Breast epithelium (tissue), 4 donors: ENCODE measurements at places on chromosomes 12 and 14.
A peak's percentile ranks its signal among the peaks of the same experiment; 100 is the strongest.

DNA sequence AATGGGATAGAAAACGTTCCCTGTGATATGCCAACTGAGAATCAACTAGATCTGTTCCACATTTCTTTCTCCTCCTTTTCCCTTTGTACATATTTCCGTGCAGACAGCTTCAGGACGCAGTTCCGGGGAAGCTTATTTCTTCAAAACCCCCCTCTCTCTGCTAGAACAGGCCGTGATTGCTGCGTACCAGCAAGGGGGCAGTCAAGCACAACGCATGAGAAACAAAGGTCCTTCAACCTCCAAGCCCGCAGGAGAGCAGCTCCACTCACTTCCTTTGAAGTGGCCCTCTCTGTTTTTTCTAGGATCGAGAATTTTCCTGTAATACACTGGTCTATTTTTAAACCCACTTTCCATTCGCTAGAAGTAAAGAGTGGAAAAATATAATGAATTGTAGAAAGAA lies 80.8 kb downstream of the ZNF664 start:
- H3K4me1 ChIP-seq, result no peaks in the 10 kb centered on the region
- DNase-seq, result no peak
- no peaks in the 10 kb centered on the region for H3K27me3 ChIP-seq

GRCh38 chr12:47223848-47224213 lies 144.1 kb upstream of the AMIGO2 start:
- H3K4me3 ChIP-seq, result no peak overlapping the region
- no peak for DNase-seq
- H3K4me1 ChIP-seq, result no peaks in the 10 kb centered on the region
- H3K27me3 ChIP-seq, result no peaks in the 10 kb centered on the region

- H3K36me3 ChIP-seq, result no peaks in the 10 kb centered on the region
- DNase-seq, result no peak
- no peaks in the 10 kb centered on the region for H3K4me1 ChIP-seq
- H3K27me3 ChIP-seq, result no peaks in the 10 kb centered on the region
- no peak overlapping the region for H3K27ac ChIP-seq
Measured at GRCh38 chr14:56002876-56003625, 115.2 kb upstream of the PELI2 start.

- no peak overlapping the region for H3K4me3 ChIP-seq
- no peak for DNase-seq
- no peaks in the 10 kb centered on the region for H3K4me1 ChIP-seq
Measured at GRCh38 chr14:84420221-84420620, 1109.7 kb upstream of the FLRT2 start.

GRCh38 chr14:69481815-69482568 lies 2.5 kb upstream of the PLEKHD1 start:
- no peak for DNase-seq
- no peak overlapping the region for H3K4me3 ChIP-seq
- peaks cover 6% of the 10 kb centered on the region for H3K27me3 ChIP-seq

DNA sequence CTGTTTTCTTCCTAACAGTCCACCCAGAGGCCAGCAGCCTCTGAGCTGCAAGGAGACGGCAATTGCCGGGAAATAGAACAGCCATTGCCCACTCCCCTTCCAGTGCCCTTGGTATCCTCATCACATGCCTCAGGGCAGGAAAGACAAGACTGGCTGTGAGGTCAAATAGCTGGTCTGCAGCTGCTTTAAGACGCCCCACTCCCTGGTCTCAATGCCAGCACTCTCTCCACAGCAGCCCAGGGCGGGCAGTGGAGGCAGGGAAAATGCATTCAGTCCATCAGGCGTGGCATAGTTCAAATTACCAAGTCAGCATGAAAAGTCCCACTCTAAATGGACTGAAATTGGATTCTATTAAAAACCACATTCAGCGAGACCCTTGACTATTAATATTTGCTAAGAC lies 35.6 kb downstream of the TTC9 start:
- no peaks in the 10 kb centered on the region for H3K4me1 ChIP-seq
- no peaks in the 10 kb centered on the region for H3K27me3 ChIP-seq
- no peak for DNase-seq
- H3K27ac ChIP-seq, result no peak overlapping the region
- H3K4me3 ChIP-seq, result no peak overlapping the region

GRCh38 chr14:97107760-97108159 lies 310.6 kb downstream of the VRK1 start:
- DNase-seq, result no peak
- H3K36me3 ChIP-seq, result no peaks in the 10 kb centered on the region
- peaks cover 5% of the 10 kb centered on the region for H3K27me3 ChIP-seq
- no peak overlapping the region for H3K27ac ChIP-seq
- no peaks in the 10 kb centered on the region for H3K4me1 ChIP-seq

DNA sequence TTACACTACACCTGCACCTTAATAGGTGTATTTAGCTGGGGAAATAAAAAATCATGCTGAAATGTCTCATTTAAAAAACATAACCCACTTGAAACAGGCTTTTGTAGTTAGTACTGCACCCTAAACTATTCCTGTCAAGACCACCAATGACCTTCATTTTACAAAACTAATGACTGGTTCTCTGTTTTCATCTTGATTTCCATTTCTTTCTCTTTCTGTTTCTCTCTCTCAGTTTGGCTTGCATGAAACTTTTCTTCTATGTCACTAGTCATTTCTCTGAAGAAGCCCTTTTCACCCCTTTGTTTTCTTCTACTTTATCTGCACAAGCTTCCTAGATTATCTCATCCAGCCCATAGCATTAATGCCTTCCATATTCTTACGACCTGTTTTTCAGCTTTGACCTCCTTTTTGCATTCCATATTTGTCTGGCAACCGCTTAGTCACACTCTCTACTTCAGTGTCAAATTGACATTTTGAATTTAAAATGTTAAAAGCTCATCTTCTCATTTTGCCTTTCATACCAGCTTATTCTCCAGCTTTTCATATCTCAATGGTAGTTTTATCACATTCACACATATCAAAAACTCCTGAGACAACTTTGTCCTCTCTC lies 32.7 kb upstream of the KLRF1 start:
- no peak for DNase-seq
- no peaks in the 10 kb centered on the region for H3K4me1 ChIP-seq
- H3K27ac ChIP-seq, result no peak overlapping the region
- no peaks in the 10 kb centered on the region for H3K27me3 ChIP-seq

- DNase-seq, result no peak
- H3K27me3 ChIP-seq, result no peaks in the 10 kb centered on the region
- no peaks in the 10 kb centered on the region for H3K36me3 ChIP-seq
- no peak overlapping the region for H3K27ac ChIP-seq
- H3K4me1 ChIP-seq, result no peaks in the 10 kb centered on the region
- H3K4me3 ChIP-seq, result no peak overlapping the region
Measured at GRCh38 chr12:109764776-109765445, 51.3 kb downstream of the FAM222A start.

GRCh38 chr14:38384741-38385140 lies 128.8 kb upstream of the CLEC14A start:
- H3K4me1 ChIP-seq, result no peaks in the 10 kb centered on the region
- H3K27me3 ChIP-seq, result no peaks in the 10 kb centered on the region
- H3K4me3 ChIP-seq, result no peak overlapping the region
- H3K36me3 ChIP-seq, result no peaks in the 10 kb centered on the region

DNA sequence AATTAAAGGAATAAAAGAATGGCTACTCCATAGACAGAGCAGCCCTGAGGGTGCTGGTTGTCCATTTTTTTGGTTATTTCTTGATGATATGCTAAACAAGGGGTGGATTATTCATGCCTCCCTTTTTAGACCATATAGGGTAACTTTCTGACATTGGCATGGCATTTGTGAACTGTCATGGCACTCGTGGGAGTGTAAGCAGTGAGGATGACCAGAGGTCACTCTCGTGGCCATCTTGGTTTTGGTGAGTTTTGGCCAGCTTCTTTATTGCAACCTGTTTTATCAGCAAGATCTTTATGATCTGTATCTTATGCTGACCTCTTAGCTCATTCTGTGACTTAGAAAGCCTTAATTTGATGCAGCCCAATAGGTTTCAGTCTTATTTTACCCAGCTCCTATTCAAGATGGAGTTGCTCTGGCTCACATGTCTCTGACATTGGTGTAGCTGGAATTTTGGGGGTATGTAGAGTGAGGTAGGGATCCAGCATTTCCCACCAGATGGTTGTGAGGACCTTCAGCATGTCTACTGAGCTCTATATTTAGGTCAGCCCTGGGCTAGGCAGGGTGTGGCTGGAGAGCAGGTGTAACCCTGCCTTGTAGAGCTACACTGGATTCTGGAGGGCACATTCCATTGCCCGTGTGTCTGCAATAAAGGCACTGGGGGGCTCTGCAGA lies 103.5 kb upstream of the SLC38A2 start:
- no peaks in the 10 kb centered on the region for H3K4me1 ChIP-seq
- H3K4me3 ChIP-seq, result no peak overlapping the region
- no peak overlapping the region for H3K27ac ChIP-seq
- H3K27me3 ChIP-seq, result no peaks in the 10 kb centered on the region

DNA sequence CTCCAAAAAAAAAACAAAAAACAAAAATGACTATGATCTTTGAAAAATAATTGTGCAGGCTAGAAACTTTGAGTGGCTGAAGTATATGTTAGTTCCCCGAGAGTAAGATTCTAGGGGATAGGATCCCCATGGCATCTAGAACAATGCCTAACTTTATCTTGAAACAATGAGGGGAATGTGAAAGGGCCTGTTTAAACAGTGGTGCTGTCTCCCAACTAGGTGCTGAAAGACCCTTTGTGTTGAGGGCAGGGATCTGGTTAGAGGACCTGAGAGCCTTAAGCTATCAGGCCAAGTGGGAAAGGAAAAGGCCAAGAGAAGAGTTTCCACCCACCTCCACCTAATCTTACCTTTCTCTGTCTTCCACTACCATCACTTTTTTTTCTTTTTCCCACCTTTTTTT lies 6.8 kb upstream of the YLPM1 start:
- no peaks in the 10 kb centered on the region for H3K27me3 ChIP-seq
- H3K4me3 ChIP-seq, result no peak overlapping the region
- no peaks in the 10 kb centered on the region for H3K36me3 ChIP-seq
- no peaks in the 10 kb centered on the region for H3K4me1 ChIP-seq

DNA sequence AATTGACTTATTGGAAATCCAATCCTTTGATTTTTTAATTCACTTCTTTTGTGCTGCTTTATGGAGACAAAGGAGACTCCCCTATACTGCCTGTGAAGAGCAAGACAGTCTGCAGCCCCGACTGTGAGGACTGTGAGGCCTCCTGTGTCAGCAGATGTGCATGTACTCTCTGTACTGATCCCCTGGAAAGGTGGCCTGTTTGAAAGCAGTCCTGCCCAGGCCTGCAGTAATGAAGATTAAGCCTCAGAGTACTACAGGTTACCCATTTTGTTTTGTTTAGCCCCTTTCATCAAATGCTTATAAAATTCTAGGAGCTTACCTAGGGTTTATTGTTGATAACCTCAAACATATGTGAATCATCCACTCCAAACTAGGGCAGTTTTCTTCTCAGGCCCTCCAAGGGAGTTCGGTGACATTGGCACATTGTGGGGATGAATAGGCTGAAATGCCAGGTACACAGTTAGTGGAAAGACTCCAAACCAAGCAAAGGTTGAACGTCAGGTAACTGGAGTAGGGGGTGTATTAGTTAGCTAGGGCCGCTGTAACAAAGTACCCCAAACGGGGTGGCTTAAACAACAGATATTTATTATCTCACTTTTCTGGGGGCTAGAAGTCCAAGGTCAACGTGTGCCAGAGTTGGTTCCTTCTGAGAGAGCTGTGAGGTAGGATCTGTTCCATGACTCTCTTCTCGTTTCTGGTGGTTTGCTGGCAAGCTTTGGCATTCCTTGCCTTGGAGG lies 208.7 kb upstream of the BCL2L14 start:
- DNase-seq, result no peak
- no peaks in the 10 kb centered on the region for H3K27me3 ChIP-seq
- no peak overlapping the region for H3K4me3 ChIP-seq
- H3K36me3 ChIP-seq, result no peaks in the 10 kb centered on the region
- H3K27ac ChIP-seq, result peak overlapping the region; percentile 93

DNA sequence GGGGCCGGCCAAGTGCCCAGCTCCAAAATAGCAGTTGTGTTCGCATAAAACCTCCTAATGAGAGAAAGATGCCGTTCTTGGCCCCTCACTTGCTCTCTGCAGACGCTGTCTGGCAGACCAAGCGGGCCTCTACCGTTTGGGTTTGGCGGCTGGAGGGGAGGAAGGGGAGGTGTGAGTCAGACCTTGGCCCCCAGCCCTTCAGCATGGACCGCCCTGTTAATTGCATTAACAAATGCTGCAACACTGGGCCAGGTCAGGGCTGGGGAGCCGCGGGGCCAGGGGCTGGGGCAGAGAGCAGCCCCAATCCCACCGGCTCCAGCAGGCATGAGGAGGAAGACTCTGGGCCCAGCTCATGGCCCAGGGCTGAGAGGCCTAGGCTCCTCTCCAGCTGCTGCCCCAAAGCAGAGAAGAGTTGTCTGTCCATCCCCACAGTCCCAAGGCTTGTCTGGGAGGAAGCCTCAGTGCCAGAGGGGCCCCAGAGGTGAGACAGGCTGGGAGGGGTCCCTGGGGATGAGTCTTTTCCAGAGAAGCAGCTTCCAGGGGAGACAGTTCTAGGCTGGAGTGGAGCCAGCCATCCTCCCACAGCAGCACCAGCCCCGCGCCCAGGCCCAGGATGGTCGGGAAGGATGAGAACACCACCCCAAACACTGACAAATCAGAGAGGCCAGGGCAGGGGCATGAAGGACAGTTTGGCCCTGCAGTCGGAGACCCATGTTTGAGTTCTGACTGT lies 16.9 kb downstream of the LTBP2 start:
- no peak overlapping the region for H3K4me3 ChIP-seq
- no peaks in the 10 kb centered on the region for H3K36me3 ChIP-seq
- H3K27me3 ChIP-seq, result no peaks in the 10 kb centered on the region
- H3K27ac ChIP-seq, result peak overlapping the region; percentile 67
- no peaks in the 10 kb centered on the region for H3K4me1 ChIP-seq
- DNase-seq, result no peak

DNA sequence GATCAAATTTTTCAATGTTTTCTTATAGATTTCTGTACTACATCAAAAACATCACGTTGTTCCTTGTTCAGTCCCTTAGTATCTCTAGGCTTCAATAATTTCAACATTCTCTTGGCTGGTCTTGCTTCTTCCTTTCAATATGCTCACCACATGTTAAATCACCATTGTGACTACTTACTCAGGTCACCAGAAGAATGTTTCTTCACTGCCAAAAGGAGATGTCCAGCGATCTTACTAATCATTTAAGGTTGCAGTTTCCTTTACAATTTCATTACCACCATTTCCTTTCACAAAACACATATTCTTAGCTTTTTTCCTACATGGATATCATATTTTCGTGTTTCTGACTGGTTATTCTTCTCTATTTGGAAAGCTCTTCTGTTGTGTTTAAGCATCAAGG lies 363.8 kb downstream of the NAV3 start:
- H3K27me3 ChIP-seq, result no peaks in the 10 kb centered on the region
- no peak for DNase-seq
- H3K27ac ChIP-seq, result no peak overlapping the region
- H3K4me1 ChIP-seq, result no peaks in the 10 kb centered on the region
- no peaks in the 10 kb centered on the region for H3K36me3 ChIP-seq
- H3K4me3 ChIP-seq, result no peak overlapping the region

GRCh38 chr12:89101440-89101839 lies 250.9 kb downstream of the DUSP6 start:
- no peak overlapping the region for H3K4me3 ChIP-seq
- H3K27me3 ChIP-seq, result no peaks in the 10 kb centered on the region
- H3K4me1 ChIP-seq, result no peaks in the 10 kb centered on the region
- no peaks in the 10 kb centered on the region for H3K36me3 ChIP-seq
